ENCODE measurements at places on chromosomes 2 and 18. TPM values are rescaled to one million over a fixed set of nuclear protein-coding genes. Genes with fewer than 3 reads are reported as not detected.

Gene SLC5A6
- 54.0 TPM for total RNA-seq

- peaks cover 50% of the 10 kb centered on the region for H3K27me3 ChIP-seq
- H3K4me3 ChIP-seq: no peak overlapping the region
- DNase-seq: peak; percentile 40
- no peak overlapping the region for H3K27ac ChIP-seq
Observed at GRCh38 chr2:218852911-218853667, 6.5 kb upstream of the WNT6 start.

GRCh38 chr2:26144953-26145680 is 27.8 kb upstream of the GAREM2 start:
- H3K27ac ChIP-seq: no peak overlapping the region
- peak; percentile 18 for DNase-seq

Gene RAMP1
- total RNA-seq: 9.1 TPM

Gene CAPN14
- total RNA-seq: 0.14 TPM

GRCh38 chr18:42636309-42636708 is 479.2 kb downstream of the RIT2 start:
- H3K4me3 ChIP-seq: no peak overlapping the region
- DNase-seq: no peak
- H3K4me1 ChIP-seq: no peaks in the 10 kb centered on the region
- no peak overlapping the region for H3K27ac ChIP-seq
- H3K36me3 ChIP-seq: no peaks in the 10 kb centered on the region
- no peaks in the 10 kb centered on the region for H3K27me3 ChIP-seq

Gene TRABD2A
- total RNA-seq: 2.6 TPM

DNA sequence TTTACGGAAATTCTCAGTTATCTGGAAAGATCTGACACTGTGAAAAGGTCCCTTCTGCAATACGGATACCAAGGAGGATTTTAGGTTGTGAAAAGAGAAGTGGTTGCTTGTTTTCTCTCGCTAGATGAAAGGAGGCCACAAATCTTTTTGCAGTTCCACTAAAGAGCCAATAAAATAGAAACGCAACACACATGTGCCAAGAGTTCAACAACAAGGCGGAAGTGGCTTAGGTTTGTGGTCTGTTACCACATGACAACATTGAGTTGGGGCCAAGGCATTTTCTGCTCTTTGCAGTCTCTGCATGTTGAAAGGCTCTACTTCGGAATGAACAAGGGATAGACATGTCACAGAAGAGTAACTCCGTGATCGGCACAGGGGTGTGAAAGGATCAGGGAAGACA is 115.7 kb upstream of the OSR1 start:
- H3K36me3 ChIP-seq: no peaks in the 10 kb centered on the region
- no peak overlapping the region for H3K27ac ChIP-seq
- peaks cover 20% of the 10 kb centered on the region for H3K27me3 ChIP-seq
- H3K4me1 ChIP-seq: no peaks in the 10 kb centered on the region
- DNase-seq: peak; percentile 73
- H3K4me3 ChIP-seq: no peak overlapping the region

DNA sequence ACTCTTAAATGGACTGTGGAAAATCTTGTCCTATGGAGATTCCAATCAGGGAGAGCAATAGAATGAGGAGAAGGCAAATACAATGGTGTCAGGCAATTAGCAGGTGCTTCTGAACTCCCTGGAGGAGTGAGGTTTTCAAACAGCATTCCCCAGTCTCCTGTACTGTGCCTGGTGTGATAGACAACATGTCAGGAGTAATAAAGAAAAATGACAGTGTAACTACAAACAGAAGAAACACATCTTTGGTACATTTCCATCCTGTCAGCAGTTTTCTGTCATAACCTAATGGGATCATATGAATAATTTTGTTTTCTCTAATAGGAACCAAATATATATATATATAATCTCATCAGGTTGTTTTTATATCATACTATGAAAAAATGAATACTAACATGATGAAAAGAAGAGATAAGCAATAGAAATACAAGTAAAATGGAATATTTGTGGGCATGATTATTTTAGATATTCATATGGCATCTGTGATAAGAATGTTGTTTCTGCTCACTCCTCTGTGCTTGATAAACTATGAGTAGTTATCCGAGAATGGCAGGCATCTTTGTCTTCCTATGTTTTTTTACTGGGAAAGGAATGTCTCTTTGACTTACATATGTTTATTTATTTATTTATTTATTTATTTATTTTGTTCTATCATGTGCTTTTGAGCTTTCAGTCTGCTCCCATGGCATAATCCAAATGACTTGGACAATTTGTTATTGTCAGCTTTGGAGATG is 441.7 kb downstream of the TXNL1 start:
- no peaks in the 10 kb centered on the region for H3K27me3 ChIP-seq
- H3K27ac ChIP-seq: peak overlapping the region; percentile 33
- DNase-seq: peak; percentile 56
- no peak overlapping the region for H3K4me3 ChIP-seq

Gene CNRIP1
- 4.4 TPM for total RNA-seq

Gene SERPINB4
- total RNA-seq: not detected

Gene DLGAP1
- total RNA-seq: 2.3 TPM

- peaks cover 3% of the 10 kb centered on the region for H3K27me3 ChIP-seq
- no peak overlapping the region for H3K27ac ChIP-seq
- no peak overlapping the region for H3K4me3 ChIP-seq
- H3K36me3 ChIP-seq: no peaks in the 10 kb centered on the region
Observed at GRCh38 chr2:120246546-120247300, 5.9 kb upstream of the RALB start.

Gene CHST9
- 1.3 TPM for total RNA-seq

DNA sequence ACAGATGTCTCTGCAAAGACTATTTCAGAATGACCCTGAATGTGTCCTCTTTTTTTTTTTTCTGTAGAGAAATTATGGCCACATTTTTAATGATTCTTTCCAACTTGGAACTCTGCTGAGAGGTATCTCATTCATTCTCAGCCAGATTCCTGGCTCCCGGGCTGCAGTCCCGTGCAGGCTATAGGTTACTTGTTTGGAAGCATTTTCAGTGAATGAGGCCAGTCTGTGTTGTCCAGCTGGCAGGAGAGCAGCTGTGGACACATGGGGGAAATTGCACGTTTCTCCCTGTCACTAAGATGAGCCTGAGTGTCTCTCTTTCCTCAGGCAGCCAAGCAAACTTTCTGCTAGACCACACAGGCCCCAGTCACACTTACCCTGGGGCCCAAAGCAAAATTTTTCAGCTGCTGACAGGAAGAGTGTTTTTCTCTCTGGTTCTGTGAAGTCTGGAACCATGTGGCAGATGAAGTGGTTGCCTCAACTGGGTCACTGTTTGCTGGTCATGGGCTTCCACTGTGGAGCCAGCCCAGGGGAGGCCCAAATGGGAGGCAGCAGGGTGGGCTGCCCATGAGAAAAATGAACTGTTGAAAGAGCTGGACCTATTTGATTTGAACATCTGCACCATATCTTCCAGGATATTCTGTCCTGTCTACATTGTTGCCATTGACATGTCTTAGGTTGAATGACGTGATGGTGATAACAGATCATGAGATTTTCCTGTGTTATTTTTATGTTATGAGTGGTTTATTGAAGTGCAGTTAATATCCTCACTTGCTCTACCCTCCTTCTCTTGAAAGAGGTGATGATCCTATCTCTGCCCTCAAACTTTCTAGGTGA is 431.2 kb downstream of the LPIN1 start:
- H3K27me3 ChIP-seq: no peaks in the 10 kb centered on the region
- H3K27ac ChIP-seq: no peak overlapping the region
- no peak overlapping the region for H3K4me3 ChIP-seq
- no peak for DNase-seq

GRCh38 chr2:186590759-186591505 is 1.1 kb downstream of the ITGAV start:
- peak overlapping the region; percentile 96 for H3K27ac ChIP-seq
- no peaks in the 10 kb centered on the region for H3K27me3 ChIP-seq
- H3K4me1 ChIP-seq: peaks cover 26% of the 10 kb centered on the region
- H3K36me3 ChIP-seq: no peaks in the 10 kb centered on the region
- DNase-seq: peak; percentile 75

Gene SERPINB3
- not detected for total RNA-seq

DNA sequence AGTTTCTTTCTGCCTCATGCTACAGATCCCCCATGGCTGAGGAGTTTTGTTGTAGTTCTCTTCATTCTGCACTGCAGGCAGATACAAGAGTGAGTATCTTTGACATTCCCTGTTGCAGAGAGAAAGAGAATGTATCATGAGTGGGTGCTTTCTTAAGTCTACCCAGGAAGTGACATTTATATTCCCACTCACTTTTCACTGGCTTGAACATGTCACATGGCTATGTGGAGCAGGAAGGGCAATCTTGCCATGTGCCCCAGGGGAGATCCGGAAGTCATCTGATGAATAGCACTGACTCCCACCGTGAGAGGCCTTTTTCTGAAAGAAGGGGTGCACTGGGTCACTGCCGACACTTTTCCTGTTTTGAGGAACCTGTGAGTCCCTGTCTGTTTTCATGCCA is 66.4 kb upstream of the BOD1L2 start:
- no peak overlapping the region for H3K4me3 ChIP-seq
- no peak overlapping the region for H3K27ac ChIP-seq
- H3K4me1 ChIP-seq: no peaks in the 10 kb centered on the region

GRCh38 chr2:43707255-43708015 is 31.2 kb upstream of the C1GALT1C1L start:
- peaks cover 10% of the 10 kb centered on the region for H3K4me1 ChIP-seq
- H3K27ac ChIP-seq: no peak overlapping the region
- no peaks in the 10 kb centered on the region for H3K27me3 ChIP-seq
- DNase-seq: peak; percentile 80

DNA sequence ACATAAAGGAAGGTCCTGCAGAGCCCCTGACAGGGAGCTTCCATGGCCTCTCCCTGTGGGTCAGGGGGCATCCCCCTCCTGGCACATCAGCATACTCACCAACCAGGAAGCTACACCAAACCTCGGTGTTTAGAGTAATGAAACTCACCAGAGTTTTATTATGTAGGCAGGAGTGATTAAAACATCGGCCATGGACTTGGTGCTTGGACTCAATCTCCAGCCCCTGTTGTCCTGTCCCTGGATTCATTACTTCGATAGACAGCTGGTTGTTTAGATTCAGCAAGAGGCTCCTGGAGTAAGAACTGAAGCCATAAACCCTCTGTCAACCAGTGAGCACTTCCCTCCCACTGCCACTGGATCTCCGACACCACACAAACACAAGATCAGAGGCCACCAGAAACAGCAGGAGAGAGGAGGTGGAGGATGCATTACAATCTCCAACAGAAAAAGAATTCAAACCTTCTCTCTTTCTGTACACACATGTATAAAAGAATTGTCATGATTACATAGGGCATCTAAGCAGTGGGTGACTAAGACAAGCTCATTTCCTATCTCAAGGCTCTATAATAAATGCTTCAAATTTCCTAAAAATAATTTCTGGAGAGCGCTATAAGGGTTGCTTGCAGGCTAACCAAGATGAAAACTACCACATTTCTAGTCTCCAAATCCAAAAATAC is 27.2 kb downstream of the TBC1D8 start:
- peaks cover 4% of the 10 kb centered on the region for H3K27me3 ChIP-seq
- no peaks in the 10 kb centered on the region for H3K36me3 ChIP-seq
- peak overlapping the region; percentile 56 for H3K27ac ChIP-seq
- DNase-seq: no peak
- H3K4me1 ChIP-seq: peaks cover 29% of the 10 kb centered on the region

Gene TEX44
- total RNA-seq: not detected

- no peak overlapping the region for H3K27ac ChIP-seq
- H3K4me3 ChIP-seq: no peak overlapping the region
- DNase-seq: no peak
- no peaks in the 10 kb centered on the region for H3K36me3 ChIP-seq
- peaks cover 1% of the 10 kb centered on the region for H3K27me3 ChIP-seq
Observed at GRCh38 chr2:47601568-47601967, 181.4 kb upstream of the MSH6 start.

- peaks cover 48% of the 10 kb centered on the region for H3K27me3 ChIP-seq
- H3K4me1 ChIP-seq: peaks cover 12% of the 10 kb centered on the region
- no peaks in the 10 kb centered on the region for H3K36me3 ChIP-seq
- peak overlapping the region; percentile 50 for H3K4me3 ChIP-seq
- peak; percentile 82 for DNase-seq
Observed at GRCh38 chr2:222290736-222291484, 7.9 kb downstream of the PAX3 start.

Gene C2orf78
- total RNA-seq: not detected

GRCh38 chr2:101461381-101461780 is 13.5 kb downstream of the RFX8 start:
- no peak overlapping the region for H3K4me3 ChIP-seq
- H3K36me3 ChIP-seq: no peaks in the 10 kb centered on the region
- H3K4me1 ChIP-seq: peaks cover 13% of the 10 kb centered on the region
- DNase-seq: no peak

Gene CCNYL1
- total RNA-seq: 35.2 TPM
